Stimulated activated CD4-positive, alpha-beta T cell treated with anti-CD3 and anti-CD28 coated beads, Interleukin-4, amount 100 ng/mL, for 48 hours (primary cell): ENCODE measurements at places on chromosomes 5 and 9.
A peak's percentile ranks its signal among the peaks of the same experiment; 100 is the strongest.

GRCh38 chr5:123083298-123083697 lies 5.7 kb upstream of the PRDM6 start:
- DNase-seq = no peak

DNA sequence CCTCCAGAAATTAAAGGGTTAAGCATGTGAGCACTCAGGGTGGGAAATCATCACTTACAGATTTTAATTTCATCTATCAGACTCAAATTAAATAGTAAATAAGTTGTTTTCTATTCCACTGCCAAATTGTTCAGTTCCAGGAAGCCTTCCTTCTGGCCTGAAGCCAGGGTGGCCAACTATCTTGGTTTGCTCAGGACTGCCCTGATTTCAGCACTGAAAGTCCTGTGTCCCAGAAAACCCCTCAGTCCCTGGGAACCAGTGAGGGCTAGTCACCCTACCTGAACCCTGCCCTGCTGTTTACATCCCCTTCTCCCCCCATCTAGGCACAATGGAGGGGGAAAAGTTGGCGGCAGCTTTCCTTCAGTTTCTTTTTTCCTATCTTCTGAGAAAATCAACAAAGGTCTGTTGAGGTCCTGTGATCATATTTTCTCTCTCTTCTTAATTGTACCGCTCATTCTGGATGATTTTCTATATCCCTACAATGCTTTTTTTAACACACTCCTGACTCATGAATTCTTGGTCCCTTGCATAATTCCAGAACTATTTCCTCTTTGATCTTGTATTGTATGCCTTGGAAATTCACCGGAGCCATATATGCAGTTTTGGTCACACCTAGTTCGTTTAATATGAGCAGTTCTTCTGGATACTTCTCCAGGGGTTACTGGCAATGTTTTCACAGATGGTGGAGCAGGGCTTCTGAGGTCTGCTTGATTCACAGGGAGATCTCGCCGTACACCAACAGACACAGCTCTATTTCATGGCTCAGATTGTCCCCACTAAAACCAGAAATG lies 103.8 kb downstream of the MAP1B start:
- DNase-seq = no peak

DNA sequence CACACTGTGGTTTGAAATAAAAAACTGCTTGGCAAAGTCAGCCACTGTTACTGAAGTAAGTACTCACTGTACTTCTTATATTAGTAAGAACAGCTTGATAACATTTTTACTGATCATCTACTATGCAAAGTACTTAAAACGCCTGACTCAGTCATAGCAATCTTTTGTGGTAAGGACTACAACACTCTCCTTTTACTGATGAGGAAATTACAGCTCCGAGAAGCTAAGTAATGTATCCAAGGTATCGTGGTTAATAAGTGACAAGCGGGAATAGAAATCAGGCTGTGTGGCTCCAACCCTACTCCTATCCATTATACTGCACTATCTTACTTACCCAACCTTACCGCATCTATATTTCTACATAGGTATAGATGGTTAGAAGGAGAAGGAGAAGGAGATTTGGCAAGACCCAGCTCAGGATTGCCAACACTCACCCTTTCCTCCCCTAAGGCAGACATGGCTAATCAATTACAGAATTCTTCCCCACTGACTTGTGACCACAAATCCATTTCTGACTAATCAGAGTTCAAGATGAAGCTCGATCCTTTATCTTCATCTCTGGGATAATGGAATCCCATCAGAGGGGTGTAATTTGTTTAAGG lies 281.4 kb downstream of the SPOCK1 start:
- no peak for DNase-seq

DNA sequence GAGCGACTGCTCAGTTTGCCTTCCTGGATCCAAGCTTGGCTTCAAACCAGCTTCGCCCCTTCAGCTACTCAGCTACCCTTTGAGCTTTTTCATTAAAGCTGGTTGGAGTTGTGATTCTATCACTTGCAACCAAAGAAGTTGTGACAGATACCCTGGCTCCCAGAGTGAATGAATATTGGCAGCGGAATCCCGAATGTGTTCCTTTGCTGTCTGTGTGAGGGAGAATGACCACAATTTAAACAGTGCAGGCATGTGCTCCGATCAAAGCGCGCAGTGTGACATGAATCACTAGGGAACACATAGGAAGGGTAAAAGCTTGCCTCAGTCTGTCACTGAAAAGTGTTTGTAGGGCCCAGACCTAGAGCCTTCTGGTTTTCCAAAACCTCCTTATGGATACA lies 6.6 kb upstream of the AFAP1L1 start:
- no peak for DNase-seq

DNA sequence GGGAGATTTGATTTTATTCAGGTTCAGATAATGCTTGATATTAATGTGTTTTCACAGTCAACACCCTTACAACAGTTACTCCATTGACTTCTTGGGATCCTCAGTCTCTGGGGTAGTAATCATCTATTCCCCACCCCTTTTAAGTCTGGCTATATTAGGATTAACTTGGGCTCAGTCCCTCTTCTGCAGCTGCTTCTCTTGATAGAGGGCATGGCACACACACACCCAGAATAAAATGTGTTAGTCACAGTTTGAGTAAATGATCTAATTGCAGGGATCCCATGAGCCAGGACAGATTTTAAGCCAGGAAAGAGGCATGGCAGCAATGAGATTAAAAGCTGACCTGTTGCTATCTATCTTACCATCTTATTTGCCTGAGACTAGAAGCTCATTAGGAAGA lies 53.7 kb upstream of the VLDLR start:
- no peak for DNase-seq

- DNase-seq = no peak
Observed at GRCh38 chr9:129731477-129732085, 21.3 kb downstream of the PTGES start.

DNA sequence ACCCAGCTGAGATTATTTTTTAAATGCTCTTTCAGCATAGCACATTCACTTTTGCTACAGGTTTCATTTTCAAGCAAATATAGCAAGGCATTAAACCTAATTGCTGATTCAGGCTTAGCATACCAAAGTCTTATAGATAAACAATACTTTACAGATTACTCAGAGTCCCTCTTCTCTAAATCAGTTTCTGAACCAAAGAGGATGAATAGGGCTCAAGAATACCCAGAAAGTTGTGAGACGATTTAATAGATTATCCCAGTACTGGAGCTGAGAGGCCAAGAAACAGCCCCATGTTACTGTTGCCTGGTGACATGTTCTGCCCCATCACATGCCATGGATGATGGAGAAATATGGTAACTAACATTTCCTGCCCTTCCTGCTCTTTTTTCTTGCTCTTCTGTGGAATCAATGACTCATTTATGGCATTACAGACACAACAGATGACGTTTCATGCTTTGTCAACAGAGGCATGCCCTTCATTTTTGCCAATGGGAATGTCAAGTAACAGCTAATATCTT lies 18.1 kb upstream of the SSBP2 start:
- DNase-seq = no peak

GRCh38 chr5:57155033-57155432 lies 18.8 kb upstream of the GPBP1 start:
- no peak for DNase-seq

DNA sequence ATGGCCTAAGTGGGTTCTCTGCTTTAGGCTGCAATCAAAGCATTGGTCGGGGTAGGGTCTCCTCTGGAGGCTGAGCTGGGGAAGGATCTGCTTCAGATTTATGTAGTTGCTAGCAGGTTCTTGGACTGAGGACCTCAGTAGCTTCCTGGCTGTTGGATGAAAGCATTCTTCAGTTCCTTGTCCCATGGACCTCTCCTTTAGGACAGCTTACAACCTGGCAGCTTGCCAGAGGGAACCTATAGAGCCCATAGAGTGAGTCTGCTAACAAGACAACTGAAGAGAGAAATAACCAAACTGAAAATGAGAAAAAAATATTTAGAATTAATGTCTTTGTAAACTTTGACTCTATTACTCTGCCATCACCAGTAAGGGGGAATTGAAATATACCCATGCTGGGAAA lies 12.4 kb downstream of the MRPS30 start:
- DNase-seq = no peak

- DNase-seq = peak; percentile 77
Observed at GRCh38 chr9:127388037-127388855, 8.7 kb upstream of the SLC2A8 start.

GRCh38 chr5:147483961-147484707 lies 25.7 kb downstream of the DPYSL3 start:
- DNase-seq = no peak

DNA sequence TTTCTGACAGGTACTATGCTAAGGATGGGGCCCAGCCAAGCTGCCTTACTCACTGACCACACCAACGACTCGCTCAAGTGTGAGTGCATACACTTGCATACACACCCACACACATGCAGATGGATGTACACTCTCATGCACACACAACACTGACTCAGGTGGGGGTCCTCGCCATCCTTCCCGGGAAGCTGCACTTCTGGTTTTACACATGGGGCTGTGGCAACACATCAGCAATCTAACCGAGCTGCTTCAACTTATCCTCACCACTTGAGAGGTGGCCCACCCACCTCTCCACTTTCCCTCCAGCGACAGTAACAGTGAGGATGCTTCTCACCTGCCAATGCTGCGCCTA lies 67.2 kb upstream of the SLC25A51 start:
- no peak for DNase-seq

DNA sequence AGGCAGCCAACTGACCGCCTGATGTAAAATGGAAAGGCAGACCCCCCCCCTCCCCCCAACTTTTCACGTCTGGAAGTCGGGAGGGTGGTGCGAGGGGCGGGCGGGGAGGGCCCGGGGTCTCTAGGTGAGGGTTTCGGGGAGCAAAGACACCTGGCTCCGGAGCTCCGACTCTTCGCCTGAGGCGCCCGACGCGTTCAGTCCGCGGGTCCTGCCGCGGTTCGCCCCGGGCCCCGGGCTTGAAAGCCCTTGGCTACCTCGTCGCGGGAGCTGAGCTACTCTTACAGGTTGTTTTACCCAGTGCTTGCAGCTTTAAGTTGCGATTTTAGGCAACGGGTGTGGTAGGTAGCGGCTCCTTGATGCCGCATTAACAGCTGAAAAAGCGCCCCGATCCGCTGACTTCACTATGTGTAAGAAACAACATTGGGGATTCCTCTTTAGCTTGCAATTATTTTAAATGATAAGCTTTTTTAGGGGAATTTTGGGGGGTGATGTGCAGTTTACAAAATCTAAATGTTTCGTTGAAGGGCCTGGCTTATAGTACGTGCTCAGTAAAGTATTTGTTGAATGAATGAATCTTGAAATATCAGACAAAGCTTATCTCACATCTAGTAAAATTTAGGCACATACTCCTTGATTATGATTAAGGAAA lies 722 bp downstream of the CDC42SE2 start:
- no peak for DNase-seq

- DNase-seq = no peak
Observed at GRCh38 chr5:51385216-51385615, 2.0 kb downstream of the ISL1 start.

- no peak for DNase-seq
Observed at GRCh38 chr9:81031422-81032029, 657.8 kb downstream of the TLE1 start.

DNA sequence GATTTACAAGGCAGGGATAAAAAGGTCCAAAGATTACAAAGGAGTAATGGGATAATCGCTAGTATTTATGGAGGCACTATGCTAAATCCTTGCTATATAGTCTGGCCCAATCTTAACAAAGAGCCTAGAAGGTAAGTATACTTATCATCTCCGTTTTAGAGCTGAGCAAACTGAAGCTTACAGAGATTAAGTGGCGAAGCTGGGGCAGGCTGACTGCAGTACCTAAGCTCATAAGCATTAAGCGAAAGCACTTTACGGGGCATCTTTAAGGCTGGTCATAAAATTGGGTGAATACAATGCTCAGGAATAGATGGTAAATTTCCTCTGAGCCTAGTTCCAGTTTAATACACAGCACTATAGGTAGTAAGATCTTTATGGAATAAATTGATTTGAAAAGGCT lies 30.0 kb upstream of the ZNF366 start:
- no peak for DNase-seq

DNA sequence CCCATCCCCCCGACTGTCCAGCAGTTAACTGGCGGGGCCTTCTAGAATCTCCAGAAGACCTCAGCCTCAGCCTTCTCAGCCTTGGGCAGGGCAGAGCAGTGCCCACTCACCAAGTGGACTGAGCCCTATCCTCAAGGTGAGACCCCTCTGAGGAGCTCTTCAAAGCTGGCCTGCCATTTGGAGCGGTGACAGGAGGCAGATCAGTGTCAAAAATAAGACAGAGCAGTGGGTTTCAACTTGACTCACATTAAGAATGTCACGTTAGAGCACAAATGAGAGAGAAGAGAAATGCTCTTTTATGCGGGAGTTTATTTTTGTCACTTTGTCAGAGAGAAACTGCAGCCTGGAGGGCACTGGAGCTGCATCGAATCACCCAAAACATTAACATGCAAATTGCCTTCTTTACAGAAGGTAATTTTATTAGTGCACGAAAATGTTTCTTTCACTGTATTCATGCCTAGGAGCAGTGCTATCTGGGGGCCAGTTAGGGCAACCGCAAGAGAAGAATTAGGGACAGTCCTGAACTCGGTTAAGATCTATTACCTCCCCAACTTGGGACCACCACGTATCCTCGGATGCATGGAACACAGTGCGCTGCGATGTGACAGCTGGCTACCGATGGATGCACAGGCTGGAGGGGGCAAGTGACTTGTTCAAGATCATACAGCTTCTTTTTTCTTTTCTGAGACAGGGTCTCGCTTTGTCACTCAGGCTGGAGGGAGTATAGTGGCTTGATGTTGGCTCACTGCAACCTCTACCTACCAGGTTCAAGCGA lies 188.5 kb downstream of the DAB2IP start:
- DNase-seq = no peak

GRCh38 chr5:62168506-62169281 lies 137.3 kb upstream of the KIF2A start:
- no peak for DNase-seq

GRCh38 chr5:122129306-122129705 lies at the start of gene ZNF474:
ZNF474 (plus strand) TSS chr5:122129546; CDS start chr5:122151991, 22,445 bp downstream.
- DNase-seq = no peak

DNA sequence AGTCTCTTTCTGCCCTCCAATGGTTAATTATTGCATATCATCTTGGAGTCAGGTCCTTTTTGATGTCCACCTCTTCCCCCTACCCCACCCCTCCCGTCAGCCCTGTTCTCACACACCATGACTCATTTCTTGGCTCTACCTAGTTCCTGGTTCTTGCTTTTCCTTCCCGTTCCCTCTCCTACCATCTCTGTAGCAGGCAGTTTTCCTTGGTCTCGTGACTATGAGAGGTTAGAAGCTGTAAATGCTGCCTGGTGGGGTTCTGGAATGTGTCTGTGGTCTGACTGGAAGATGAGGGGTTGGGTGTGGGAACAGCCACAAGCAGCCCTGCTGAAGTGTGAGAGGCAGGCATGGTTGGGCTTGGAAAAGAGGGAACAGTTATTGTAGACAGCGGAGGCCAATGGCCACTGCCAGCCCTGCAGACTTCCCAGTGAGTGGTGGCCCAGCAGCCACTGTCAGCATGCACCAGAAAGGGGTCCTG lies 18.2 kb downstream of the SLC22A5 start:
- no peak for DNase-seq
